ENCODE measurements at places on chromosomes 7 and 10.

- no peak for DNase-seq
Measured at GRCh38 chr7:32347244-32347828, 142.8 kb downstream of the LSM5 start.

GRCh38 chr10:18293536-18294510 lies 153.6 kb downstream of the CACNB2 start:
- no peak for DNase-seq

DNA sequence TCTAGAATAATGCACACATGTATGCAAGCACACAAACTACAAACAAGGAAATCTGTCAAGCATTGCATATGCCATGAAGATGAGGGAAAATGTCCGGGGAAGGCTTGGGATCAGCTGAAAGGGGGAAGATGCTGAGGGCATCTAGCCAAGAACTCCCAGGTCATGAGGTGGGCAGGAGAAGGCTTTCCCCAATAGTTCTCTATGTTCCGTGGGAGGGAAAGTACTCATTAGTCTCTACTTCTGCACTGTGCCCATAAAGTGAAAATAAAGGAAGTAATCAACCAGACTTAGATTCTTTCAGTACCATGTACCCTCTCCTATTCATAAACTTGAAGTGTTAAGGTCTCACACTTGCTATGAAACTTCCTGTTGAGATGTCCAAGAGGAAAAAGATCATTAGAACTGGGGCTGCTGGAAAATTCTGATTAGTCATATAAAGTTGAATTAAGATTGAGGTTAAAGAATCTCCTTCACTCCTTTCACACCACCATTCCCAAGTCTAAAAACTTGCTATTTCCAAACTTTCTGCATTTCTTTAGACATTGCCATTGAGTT lies 17.1 kb upstream of the LIPF start:
- DNase-seq: no peak

GRCh38 chr10:103638948-103639347 lies 145.4 kb downstream of the NEURL1 start:
- DNase-seq: no peak

- DNase-seq: no peak
Measured at GRCh38 chr7:98287486-98287959, 6.0 kb downstream of the BRI3 start.

GRCh38 chr7:47346377-47346914 lies 235.5 kb downstream of the TNS3 start:
- DNase-seq: no peak

DNA sequence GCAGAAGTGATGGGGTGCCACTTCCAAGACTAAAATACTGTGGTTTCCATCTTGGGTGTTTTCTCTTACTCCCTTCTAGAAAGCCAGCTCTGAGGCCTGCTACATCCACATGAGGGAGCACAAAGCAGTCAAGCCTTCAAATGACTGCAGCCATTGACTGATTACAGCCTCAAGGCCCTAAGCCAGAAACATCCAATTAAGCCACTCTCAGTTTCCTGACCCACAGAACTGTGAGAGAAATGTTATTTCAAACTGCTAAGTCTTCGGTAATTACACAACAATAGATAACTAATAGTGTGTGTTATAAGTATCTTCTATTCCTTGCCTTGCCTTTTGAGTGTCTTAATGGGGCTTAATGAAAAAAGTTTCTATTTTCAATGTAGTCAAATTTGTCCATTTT lies 24.8 kb downstream of the BRAF start:
- no peak for DNase-seq

- DNase-seq: no peak
Measured at GRCh38 chr7:98165827-98166667, 45.2 kb upstream of the BHLHA15 start.

GRCh38 chr7:158076215-158076614 lies 511.4 kb downstream of the PTPRN2 start:
- no peak for DNase-seq

GRCh38 chr7:3960050-3960763 lies 659.2 kb downstream of the SDK1 start:
- no peak for DNase-seq

- DNase-seq: no peak
Measured at GRCh38 chr10:77263700-77264099, 373.9 kb downstream of the KCNMA1 start.

DNA sequence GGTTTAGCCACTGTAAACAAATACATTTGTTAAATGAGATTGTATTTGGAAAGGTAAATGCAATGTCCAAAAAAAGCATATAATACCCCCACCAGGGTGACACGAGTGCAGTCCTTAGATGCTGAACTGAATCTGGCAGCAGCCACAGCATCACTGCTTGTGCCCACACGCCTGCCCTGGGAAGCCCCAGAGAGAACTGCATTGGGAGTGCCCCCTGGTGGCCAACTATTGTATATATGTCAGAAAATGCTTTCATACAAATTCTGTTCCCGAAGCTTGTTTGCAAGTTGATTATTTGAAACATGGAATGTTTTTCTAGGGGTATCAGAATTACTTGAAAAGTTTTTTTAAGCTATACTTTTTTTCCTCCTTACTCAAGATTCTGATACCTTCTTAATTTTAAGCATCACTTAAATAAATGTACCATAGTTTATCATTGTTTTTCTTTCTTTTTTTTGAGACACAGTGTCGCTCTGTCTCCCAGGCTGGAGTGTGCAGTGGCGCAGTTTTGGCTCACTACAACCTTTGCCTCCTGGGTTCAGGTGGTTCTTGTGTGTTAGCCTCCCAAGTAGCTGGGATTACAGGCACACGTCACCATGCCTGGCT lies 50.1 kb downstream of the LANCL2 start:
- peak; percentile 45 for DNase-seq

DNA sequence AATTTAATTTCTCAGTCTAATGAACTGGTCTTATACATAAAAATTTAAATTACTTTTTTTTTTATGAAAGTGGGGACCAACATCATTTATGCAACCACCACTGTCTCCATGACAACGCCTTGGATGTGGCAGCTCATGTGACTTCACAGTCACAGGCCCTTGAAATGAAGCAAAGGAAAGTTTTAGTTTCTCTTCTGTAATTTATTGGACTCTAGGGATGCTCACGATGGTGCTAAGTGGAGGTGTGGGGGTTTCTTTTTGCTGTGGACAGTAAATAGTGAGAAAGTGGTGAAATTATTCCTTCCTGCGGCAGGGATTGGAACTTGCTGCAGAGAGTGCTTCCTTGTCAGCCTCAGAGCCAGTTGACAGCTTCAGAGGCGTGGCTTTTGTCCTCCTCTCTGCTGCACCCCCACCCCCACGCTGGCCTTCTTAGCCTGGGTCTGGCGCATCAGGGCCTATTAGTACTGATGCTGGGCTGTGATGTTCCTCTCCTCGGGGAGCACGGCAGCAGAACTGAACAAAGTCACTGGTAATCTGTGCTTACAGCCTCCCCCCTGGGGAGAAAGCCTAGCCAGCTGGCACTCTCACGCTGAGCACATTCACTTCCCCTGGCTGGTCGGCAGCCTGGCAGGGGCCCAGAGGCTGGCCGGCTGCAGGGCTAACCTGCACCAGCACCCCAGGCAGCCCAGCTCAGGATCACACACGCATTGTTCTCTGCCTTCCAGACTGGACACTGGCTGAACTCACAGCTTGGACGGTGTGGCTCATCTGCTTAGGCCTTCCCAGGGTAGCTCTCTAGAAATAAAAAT lies 517.5 kb upstream of the GALNT17 start:
- no peak for DNase-seq

Measured in CMK (cell line).